Stimulated activated CD8-positive, alpha-beta memory T cell treated with anti-CD3 and anti-CD28 coated beads, Interleukin-4, amount 100 ng/mL, for 1 hour (primary cell): ENCODE measurements at places on chromosomes 6 and 20.

DNA sequence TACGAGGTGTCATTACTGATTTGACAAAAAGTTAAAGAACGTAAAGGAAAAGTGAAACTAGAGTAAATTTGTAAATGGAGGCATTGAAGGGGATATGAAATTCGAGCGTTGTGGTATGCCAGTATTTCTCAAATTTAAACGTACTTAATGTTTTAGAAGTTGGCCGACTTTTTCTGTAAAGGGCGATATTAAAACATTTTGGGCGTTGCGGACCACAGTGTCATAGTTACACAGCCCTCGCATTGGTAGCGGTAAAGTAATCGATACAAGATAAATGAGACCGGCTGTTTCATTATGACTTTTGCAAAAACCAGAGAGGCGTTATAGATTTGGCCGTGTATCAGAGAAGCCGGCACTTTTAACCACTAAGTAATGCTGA, 39.6 kb downstream of the OR2B2 start:
- no peak for DNase-seq

- DNase-seq = no peak
Observed at GRCh38 chr6:2376429-2377355, 131.3 kb upstream of the GMDS start.

GRCh38 chr6:64012351-64013001, 376.9 kb downstream of the PHF3 start:
- DNase-seq = no peak

DNA sequence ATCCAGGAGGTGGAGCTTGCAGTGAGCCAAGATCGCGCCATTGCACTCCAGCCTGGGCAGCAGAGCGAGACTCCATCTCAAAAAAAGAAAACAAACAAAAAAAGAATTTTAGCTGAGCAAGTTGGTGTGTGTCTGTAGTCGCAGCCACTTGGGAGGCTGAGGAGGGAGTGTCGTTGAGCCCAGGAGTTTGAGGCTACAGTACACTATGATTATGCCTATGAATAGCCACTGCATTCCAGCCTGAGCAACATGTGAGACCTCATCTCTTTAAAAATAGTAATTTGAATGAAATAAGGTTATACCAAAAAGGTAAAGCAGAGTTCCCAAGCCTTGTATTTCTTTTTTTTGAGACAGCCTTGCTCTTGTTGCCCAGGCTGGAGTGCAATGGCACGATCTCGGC, 19.8 kb downstream of the MTRES1 start:
- DNase-seq = no peak

GRCh38 chr6:43847741-43848630, 78.0 kb downstream of the VEGFA start:
- no peak for DNase-seq

- DNase-seq = no peak
Observed at GRCh38 chr6:21594416-21595281, 1.1 kb downstream of the SOX4 start.

GRCh38 chr20:43921227-43921780, 6.7 kb downstream of the TOX2 start:
- no peak for DNase-seq

- no peak for DNase-seq
Observed at GRCh38 chr6:69456086-69456485, 340.7 kb downstream of the LMBRD1 start.

- DNase-seq = no peak
Observed at GRCh38 chr6:139742671-139743070, 368.2 kb upstream of the CITED2 start.

- DNase-seq = no peak
Observed at GRCh38 chr6:152575161-152575560, 62.0 kb downstream of the SYNE1 start.

DNA sequence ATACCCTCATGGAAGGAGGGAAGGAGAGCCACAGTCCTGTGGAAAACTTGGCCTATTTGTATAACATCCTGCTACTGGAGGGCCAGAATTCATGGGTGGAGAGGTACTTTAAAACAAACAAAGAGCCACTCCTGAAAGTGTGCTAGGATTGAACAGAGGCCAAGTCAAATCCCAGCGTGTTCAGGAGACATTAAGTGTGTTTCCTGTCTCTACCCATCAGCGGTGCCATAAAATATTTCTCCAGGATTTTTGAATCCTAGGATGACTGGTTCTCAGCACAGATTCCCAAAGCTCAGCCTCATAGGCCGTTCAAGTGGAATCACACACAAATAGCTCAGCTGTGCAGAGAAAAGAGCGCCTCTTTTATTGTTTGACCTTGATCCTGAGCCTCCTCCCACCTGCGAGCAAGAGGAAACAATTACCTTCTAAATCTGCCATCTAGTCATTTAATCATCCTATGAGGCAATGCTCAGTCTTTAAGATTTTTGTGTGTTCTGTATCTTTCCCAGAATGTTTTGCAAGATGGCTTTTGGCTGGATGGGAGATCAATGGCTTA, 31.8 kb upstream of the RALGAPA2 start:
- DNase-seq = no peak
